ENCODE measurements at places on chromosomes 5 and 9. TPM values are rescaled to one million over a fixed set of nuclear protein-coding genes. Genes with fewer than 3 reads are reported as not detected.

PCDHA10 gene
- 0.17 TPM for total RNA-seq

PRSS3 gene
- 0.51 TPM for total RNA-seq

WDR31 gene
- 0.17 TPM for total RNA-seq

CDKN2A gene
- 1.0 TPM for total RNA-seq

NUTM2F gene
- not detected for total RNA-seq

PCDHB4 gene
- 0.17 TPM for total RNA-seq

PRRX2 gene
- 1.2 TPM for total RNA-seq

OTP gene
- not detected for total RNA-seq

OMD gene
- 0.23 TPM for total RNA-seq

SHISAL2B gene
- not detected for total RNA-seq

SOHLH1 gene
- total RNA-seq, result 0.05 TPM

EFNA5 gene
- total RNA-seq, result 36.1 TPM
